Uterus (tissue), 4 donors: ENCODE measurements at places on chromosomes 3 and 15. TPM values are rescaled to one million over a fixed set of nuclear protein-coding genes. Genes with fewer than 3 reads are reported as not detected.

- no peaks in the 10 kb centered on the region for H3K27me3 ChIP-seq
- no peak overlapping the region for H3K4me3 ChIP-seq
- H3K36me3 ChIP-seq = no peaks in the 10 kb centered on the region
- peak; percentile 34 for DNase-seq
- peak overlapping the region; percentile 81 for H3K27ac ChIP-seq
These were observed 270.4 kb upstream of the CTDSPL start for GRCh38 chr3:37591116-37591781.

Gene RAD51
- 1.3 TPM for total RNA-seq

- no peak overlapping the region for H3K4me3 ChIP-seq
- H3K36me3 ChIP-seq = no peaks in the 10 kb centered on the region
- no peak overlapping the region for H3K27ac ChIP-seq
- no peaks in the 10 kb centered on the region for H3K27me3 ChIP-seq
- no peaks in the 10 kb centered on the region for H3K4me1 ChIP-seq
These were observed 461.5 kb upstream of the NR2F2 start for GRCh38 chr15:95868970-95869369.

DNA sequence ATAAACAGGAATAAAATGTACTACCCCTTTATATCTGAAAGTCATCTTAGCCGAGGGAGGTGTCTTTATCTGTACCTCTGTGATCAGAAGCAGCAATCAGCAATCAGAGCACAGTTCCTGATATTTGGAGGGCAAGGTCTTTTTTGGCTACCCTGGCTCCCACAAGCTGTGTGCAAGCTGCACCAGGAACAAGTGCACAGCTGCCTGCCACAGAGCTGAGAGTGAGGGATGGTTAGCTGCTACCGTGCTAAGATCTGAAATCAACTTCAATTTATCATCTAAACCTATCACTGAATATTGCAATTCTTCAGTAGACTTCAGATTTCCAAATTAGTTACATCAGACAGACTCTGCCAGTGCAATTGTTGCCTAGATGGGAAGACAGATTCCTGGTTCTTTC lies 404.6 kb upstream of the ARL6 start:
- no peaks in the 10 kb centered on the region for H3K4me1 ChIP-seq
- no peaks in the 10 kb centered on the region for H3K27me3 ChIP-seq
- DNase-seq = no peak
- no peak overlapping the region for H3K27ac ChIP-seq
- no peak overlapping the region for H3K4me3 ChIP-seq
- no peaks in the 10 kb centered on the region for H3K36me3 ChIP-seq

Gene C3orf22
- total RNA-seq = not detected

DNA sequence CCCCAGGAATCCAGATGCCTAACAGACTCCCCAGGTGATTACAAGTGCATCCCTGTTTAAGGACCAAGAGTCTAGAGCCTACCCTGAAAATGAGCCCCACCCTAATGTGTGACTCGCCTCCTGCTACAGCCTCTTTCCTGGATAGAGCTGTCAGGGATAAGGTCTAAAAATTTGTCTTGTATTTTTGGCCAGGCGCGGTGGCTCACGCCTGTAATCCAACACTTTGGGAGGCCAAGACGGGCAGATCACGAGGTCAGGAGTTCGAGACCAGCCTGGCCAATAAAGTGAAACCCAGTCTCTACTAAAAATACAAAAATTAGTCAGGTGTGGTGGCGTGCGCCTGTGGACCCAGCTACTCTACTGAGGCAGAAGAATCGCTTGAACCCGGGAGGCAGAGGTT lies 11.2 kb downstream of the TMC3 start:
- H3K27ac ChIP-seq = no peak overlapping the region
- no peaks in the 10 kb centered on the region for H3K27me3 ChIP-seq
- no peak for DNase-seq
- no peak overlapping the region for H3K4me3 ChIP-seq
- H3K4me1 ChIP-seq = peaks cover 4% of the 10 kb centered on the region

Gene PATL2
- total RNA-seq = 2.0 TPM

Gene ESYT3
- 4.1 TPM for total RNA-seq

DNA sequence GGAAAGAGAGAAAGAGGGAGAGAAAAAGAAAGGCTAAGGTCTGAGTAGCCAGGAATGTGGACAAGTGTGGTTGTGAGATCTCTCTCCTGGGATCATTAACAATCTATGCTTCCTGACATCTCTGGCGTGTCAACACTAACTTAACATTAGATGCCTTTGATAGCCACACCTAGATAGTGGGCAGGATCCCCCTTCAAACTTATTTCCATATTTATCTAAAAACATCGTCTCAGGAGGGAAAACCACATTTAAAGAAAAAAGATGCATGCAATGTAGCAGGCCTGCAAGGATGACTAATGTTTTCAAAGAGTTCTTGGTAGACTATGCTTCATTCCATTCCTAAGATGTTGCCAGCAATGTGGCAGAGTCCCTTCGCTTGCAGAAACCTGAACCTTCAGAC lies 80.9 kb downstream of the MLH1 start:
- H3K36me3 ChIP-seq = no peaks in the 10 kb centered on the region
- no peak for DNase-seq
- H3K4me3 ChIP-seq = no peak overlapping the region
- no peaks in the 10 kb centered on the region for H3K4me1 ChIP-seq

Gene CD86
- 2.4 TPM for total RNA-seq

DNA sequence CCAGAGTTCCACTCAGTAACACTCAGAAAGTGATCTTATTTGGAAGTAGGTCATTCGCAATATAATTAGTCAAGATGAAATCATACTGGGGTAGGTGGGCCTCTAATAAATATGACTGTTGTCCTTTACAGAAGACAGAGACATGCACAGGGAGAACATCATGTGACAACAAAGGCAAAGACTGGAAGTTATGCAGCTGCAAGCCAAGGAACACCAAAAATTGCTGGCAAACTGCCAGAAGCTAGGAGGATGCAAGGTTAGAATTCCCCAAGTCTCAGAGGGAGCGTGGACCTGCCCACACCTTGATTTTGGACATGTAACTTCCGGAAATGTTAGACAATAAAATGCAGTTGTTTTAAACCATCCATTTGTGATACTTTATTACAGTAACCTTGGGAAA lies 471.5 kb upstream of the AGTR1 start:
- no peak for DNase-seq
- H3K36me3 ChIP-seq = no peaks in the 10 kb centered on the region
- no peaks in the 10 kb centered on the region for H3K4me1 ChIP-seq
- no peaks in the 10 kb centered on the region for H3K27me3 ChIP-seq
- H3K4me3 ChIP-seq = no peak overlapping the region
- no peak overlapping the region for H3K27ac ChIP-seq

- no peaks in the 10 kb centered on the region for H3K36me3 ChIP-seq
- H3K27me3 ChIP-seq = no peaks in the 10 kb centered on the region
- no peak overlapping the region for H3K27ac ChIP-seq
- H3K4me3 ChIP-seq = no peak overlapping the region
- no peaks in the 10 kb centered on the region for H3K4me1 ChIP-seq
These were observed 5.5 kb downstream of the ADAMTSL3 start for GRCh38 chr15:83659417-83659812.

GRCh38 chr15:59020322-59020721 lies 32.9 kb downstream of the RNF111 start:
- H3K27ac ChIP-seq = no peak overlapping the region
- H3K27me3 ChIP-seq = no peaks in the 10 kb centered on the region
- DNase-seq = no peak
- H3K4me3 ChIP-seq = no peak overlapping the region
- no peaks in the 10 kb centered on the region for H3K4me1 ChIP-seq

Gene CHRFAM7A
- not detected for total RNA-seq

Gene TM6SF1
- total RNA-seq = 1.7 TPM

Gene SCN5A
- total RNA-seq = 3.2 TPM

Gene XCR1
- not detected for total RNA-seq

- no peaks in the 10 kb centered on the region for H3K27me3 ChIP-seq
- peak; percentile 61 for DNase-seq
- no peak overlapping the region for H3K27ac ChIP-seq
- no peaks in the 10 kb centered on the region for H3K36me3 ChIP-seq
- no peak overlapping the region for H3K4me3 ChIP-seq
These were observed 56.0 kb downstream of the ZMAT3 start for GRCh38 chr3:179015551-179016020.

DNA sequence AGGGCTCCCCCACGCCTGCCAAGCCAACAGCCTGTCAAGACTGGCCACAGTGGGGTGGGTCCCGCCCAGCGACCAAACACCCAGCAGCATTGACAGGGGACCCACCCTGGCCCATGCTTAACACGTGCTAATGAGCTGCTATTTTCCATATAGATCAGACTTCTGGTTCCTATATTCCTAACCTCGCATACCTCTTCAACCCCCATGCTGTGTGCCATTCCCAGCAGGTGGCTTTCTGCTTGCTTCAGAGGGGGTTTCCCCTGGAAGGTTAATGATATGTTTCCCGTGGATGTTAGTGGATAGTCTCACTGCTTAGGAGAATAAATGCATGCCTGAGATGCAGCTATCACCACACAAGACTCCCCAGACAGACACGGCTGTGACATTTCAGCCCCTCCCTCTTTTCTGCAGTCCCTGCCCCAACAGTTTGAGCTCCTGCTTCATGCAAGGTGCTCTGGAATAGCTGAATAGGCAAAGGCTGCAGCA lies 37.9 kb upstream of the MGLL start:
- DNase-seq = no peak
- H3K4me3 ChIP-seq = no peak overlapping the region
- no peaks in the 10 kb centered on the region for H3K27me3 ChIP-seq

Gene CNTN4
- 2.6 TPM for total RNA-seq

Gene ZCWPW2
- total RNA-seq = not detected

- H3K4me1 ChIP-seq = no peaks in the 10 kb centered on the region
- no peaks in the 10 kb centered on the region for H3K27me3 ChIP-seq
- peak overlapping the region; percentile 49 for H3K4me3 ChIP-seq
- peak overlapping the region; percentile 97 for H3K27ac ChIP-seq
- DNase-seq = no peak
These were observed 1.2 kb downstream of the OSBPL11 start for GRCh38 chr3:125594125-125594524.

- H3K36me3 ChIP-seq = no peaks in the 10 kb centered on the region
- no peak overlapping the region for H3K4me3 ChIP-seq
- H3K27ac ChIP-seq = no peak overlapping the region
- no peaks in the 10 kb centered on the region for H3K4me1 ChIP-seq
- DNase-seq = no peak
These were observed 375.9 kb downstream of the MCTP2 start for GRCh38 chr15:94607176-94607654.

- DNase-seq = no peak
- no peaks in the 10 kb centered on the region for H3K4me1 ChIP-seq
- no peak overlapping the region for H3K27ac ChIP-seq
- no peaks in the 10 kb centered on the region for H3K36me3 ChIP-seq
These were observed 32.1 kb upstream of the TOPBP1 start for GRCh38 chr3:133693821-133694220.

Gene GPR62
- 0.34 TPM for total RNA-seq

DNA sequence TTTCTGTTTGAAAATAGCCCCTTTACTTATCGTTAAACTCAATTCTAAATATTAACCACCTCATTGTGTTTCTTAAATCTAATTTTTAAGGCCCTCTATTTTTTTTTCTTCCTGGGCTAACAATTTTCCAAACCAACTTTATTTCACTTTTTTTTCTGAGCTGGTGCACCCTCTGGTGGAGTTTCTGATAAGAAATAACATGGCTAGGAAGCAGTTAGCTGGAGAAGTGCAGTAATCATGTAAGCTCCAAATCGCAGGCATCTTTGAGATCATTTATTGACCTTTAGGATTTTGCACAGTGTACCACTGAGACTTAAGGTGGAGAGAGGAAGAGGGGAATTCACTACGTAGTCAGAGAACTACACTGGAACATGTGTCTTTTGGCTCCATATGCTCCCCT lies 6.4 kb downstream of the TMEM207 start:
- no peak for DNase-seq
- H3K27me3 ChIP-seq = no peaks in the 10 kb centered on the region
- H3K27ac ChIP-seq = no peak overlapping the region
- H3K36me3 ChIP-seq = no peaks in the 10 kb centered on the region
- H3K4me1 ChIP-seq = no peaks in the 10 kb centered on the region
- H3K4me3 ChIP-seq = no peak overlapping the region

DNA sequence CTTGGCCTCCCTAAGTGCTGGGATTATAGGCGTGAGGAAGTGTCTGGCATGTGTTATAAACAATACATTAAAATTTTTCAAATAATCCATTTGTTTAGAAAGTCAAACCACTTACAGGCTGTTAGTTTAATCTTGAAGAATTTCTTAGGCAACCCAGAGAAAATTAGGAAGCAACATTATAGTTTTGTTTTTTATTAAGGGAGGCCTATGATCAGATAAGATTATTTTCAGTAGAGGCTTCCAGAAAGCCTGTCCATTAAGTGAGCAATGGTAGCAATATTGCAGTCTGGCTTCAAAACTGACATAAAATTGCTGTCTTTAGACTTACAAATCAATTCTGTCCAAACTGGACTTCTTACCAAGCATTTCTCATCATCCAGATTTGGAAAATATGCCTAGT lies 49.6 kb downstream of the CD47 start:
- H3K27ac ChIP-seq = no peak overlapping the region
- no peaks in the 10 kb centered on the region for H3K4me1 ChIP-seq
- no peaks in the 10 kb centered on the region for H3K27me3 ChIP-seq
- H3K4me3 ChIP-seq = no peak overlapping the region
